ENCODE measurements at places on chromosomes 1 and 21.

DNA sequence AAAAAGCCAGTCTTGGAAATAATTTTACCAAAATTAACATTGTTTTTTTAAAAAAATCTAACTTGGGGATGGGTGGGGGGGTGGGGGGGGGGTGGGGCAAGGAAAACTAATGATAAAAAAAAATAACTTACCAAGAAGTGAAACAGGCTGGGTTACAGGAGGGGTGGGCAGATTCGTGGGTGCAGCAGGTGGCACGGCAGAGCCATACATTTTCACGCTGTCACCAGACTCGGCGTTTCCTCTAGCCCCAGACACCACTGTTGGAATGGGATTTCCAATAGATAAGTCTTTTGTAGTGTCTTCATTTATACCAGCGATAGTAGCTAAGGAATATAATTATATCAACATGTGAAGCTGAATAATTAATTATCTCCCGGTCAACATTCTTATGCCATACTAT is 25.4 kb downstream of the SOD1 start:
- DNase-seq, result no peak

DNA sequence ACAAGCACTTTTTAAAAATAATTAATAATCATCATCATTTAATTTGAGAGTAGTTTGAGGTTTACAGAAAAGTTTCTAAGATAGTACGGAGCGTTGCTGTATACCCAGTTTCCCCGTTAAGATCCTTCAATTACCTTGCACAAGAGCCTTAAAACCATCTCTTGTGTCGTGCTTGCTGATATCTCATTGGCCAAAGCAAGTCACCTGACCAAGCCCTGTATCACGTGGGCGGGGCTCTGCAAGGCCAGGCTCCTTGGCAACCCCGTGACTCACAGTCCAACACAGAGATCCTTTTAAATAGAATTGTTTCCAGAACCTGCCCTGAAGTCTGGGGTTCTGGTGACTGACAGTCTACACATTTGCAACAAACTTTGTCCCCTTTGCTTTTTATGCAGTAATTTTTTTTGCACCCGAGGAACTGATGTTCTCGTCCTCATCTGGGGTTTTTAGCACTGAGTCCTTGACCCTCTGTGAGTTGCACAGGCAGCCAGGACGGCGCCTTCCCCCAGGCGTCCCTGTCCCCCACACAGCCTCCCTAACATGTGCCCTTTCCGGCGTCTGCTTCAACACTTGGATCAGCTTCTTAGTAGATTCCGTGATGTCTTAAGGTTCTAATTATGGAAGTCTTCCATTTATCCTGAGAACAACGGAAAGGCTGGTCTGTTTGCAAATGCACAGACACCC is 183.3 kb upstream of the TMEM51 start:
- DNase-seq, result no peak

DNA sequence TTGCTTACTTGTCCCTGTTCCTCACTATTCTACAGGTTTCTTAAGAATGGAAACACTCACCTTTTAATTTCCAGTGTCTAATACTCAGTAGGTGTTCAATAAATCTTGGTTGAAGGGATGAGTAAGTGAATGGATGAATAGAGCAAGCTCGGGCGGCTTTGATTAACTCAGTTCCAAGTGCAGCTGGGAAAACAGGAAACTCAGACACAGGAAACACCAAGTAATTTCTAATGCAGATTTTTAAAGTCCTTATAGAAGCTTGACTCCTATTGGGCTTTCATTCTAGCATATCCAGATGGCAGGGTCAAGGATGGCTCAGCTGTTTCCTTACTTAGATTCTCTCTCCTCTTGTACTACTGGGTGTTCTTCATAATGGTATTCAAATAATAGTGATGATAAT is 14.0 kb downstream of the CAMK1G start:
- no peak for DNase-seq

GRCh38 chr1:27394925-27395324 is 2.5 kb downstream of the GPR3 start:
- DNase-seq, result no peak

DNA sequence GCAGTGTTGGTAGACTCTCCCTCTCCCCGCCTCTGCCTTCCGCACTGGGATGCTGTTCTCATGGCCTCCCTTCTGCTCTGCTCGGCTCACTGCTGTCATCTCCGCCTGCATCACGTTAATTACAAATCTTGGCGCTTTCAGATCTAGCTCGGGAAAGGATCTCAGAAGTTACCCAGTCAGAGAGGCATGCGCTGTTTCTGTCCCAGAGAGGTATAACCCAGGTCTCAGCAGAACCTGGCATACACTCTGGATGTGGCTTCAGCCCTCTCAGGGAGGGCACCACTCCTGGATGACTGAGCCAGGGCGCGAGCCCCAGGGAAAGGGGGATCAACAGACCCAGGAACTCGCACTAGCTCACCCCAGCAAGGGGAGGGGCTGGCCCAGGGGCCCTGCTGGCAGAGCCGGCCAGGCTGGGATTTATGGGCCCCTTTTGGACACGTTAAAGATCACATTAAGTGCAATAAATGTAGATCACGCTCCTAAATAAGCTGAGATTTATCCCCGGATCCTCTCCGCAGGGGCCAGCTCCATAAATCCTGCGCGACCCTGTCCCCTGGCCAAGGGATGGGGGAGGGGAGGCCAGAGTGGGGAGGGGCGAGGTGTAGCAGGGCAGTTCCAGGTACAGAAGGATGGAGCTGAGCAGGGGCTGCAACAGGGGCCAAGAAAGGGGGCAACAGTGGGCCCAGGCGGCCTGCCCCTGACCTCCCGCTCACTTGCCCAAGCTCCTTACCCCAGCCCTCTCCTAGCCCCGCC is 101.3 kb upstream of the ZBTB40 start:
- DNase-seq, result peak; percentile 76

DNA sequence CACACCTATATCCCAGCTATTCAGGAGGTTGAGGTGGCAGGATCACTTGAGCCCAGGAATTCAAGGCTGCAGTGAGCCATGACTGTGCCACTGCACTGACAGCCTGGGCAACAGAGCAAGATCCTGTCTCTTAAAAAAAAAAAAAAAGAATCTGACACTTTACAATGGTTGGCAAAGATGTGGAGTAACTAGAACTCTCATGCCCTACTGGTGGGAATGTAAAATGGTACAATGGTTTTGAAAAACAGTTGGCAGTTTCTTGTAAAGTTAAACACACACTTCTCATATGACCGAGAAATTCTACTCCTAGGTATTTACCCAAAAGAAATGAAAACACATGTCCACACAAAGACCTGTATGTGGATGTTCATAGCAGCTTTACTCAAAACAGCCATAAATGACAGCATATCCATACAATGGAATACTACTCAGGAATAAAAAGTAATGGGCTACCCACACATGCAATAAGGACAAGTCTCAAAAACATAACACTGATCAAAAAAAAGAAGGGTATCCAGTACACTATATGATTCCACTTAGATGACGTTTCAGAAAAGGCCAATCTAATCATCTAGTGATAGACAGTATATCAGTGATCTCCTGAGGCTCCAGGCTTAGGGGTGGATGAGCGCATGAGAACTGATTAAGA is 58.1 kb downstream of the HLCS start:
- DNase-seq, result no peak

DNA sequence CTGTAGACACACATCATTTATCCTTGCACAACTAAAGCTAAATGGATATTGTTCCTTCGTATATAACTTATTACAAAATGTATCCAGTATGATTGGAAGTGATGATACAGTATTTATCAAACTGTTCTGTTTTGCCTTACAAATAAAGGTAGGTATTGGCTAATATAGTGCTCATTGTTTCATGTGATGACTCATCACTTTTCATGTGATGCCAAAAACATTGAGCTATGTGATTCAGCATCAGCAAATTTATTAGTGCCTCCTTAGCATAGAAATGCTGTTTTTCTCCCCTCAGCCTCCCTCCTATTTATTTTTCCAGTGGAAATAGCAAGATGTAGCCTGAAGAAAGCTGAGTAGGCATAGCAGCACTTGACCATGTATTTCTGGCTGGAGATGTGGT is 228.6 kb upstream of the LYPLAL1 start:
- DNase-seq, result no peak

DNA sequence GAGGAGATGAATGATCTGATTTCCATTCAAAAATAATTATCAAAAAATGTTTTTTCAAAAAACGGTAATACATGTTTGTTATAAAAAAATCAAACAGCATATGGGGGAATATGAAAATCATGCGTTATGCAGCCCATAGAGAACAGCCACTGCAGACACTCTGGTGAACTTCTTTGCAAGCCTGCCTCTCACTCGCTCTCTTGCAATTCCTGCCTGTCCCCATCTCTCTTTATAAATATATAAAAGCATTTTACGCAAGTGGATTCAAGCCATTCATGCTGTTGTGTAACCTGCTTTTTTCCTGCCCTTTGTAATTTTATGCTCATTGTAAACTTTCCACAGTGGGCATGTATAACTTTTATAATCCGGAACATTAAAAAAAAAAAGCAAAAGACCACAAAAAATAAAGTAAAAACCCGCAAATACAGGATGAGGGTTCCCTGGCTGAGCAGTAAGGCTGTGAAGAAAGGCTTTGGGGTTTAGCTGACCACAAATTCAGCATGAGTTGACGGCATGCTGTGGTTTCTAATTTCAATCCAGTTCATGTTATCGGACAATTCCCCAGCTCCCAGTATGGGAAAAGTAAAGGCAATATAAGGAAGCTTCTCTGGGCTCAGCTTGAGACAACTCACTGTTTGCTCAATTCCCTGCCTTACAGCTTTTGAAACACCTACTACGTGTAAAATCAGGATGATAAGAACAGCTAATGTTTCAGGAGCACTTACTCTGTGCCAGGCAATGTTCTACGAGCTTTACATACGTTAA is 52.8 kb upstream of the ZBTB40 start:
- no peak for DNase-seq

- DNase-seq, result no peak
These were observed 8.0 kb downstream of the C1orf35 start for GRCh38 chr1:228095161-228095560.

DNA sequence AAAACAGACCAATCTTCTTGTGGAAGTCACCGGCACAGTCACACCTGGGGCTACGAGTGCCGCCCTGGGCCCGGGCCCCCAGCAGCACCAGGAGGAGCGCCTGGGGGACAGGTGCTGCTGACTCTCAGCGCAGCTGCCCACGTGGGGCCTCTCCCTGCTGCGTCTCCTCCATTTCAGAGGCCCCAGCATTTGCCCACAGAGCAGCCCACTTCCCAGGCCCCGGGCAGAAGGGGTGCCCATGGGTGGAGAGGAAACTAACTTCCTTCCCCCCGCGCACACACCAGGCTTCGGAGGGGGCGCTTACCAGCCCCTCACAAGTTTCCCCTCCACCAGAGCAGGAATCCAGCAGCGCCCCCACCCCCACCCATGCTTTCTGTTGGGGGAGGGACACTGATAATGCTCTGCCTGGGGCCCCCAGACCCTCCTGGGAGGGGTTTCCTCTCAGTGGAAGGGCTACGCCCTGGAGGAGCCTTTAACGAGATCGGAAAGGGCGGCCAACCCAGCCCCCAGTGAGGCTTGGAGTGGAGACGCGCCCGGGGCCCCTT is 440 bp downstream of the TNFRSF25 start:
- no peak for DNase-seq

GRCh38 chr1:23522244-23522982 is 8.6 kb downstream of the E2F2 start:
- DNase-seq, result no peak

- DNase-seq, result no peak
These were observed 77.1 kb downstream of the PAX7 start for GRCh38 chr1:18707696-18708257.

DNA sequence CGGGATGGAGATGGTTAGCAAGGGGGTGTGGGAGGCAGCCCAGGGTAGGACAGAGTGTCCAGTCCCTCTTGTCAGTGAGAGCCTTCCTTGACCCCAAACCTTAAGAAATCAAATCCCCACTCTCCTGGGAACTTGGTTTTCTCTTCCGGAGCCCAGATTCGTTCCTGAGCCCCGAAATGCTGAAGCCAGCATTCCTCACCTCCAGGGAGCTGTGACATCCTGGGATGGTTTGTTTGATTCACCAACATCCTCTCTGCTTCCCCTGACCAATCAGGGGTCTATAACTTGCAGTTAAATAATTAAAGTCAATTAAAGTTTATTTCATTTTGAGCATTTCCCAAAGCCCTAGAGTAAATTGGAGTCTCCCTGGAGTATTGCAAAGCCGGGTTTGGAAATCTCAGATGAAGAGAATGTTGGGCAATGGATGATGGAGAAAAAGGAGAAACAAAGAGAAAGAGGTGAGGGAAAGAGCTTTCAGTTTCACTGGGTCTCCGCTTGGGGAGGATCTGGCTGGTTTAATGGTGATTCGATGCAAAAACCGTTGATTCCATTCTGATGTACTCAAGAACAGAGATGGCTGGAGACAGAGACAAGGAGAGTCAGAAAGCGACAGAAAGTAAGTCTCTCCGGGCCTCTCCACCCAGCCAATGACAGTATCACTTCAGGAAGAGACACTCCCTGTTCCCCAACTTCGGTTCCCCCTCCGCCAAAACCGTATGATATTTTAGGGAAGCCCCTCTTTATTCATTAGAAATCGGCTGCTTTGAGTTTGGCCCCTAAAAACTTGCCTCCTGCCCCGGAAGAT is 12.8 kb upstream of the ALX3 start:
- no peak for DNase-seq

- DNase-seq, result no peak
These were observed 93.3 kb downstream of the PDE9A start for GRCh38 chr21:42746593-42747275.

DNA sequence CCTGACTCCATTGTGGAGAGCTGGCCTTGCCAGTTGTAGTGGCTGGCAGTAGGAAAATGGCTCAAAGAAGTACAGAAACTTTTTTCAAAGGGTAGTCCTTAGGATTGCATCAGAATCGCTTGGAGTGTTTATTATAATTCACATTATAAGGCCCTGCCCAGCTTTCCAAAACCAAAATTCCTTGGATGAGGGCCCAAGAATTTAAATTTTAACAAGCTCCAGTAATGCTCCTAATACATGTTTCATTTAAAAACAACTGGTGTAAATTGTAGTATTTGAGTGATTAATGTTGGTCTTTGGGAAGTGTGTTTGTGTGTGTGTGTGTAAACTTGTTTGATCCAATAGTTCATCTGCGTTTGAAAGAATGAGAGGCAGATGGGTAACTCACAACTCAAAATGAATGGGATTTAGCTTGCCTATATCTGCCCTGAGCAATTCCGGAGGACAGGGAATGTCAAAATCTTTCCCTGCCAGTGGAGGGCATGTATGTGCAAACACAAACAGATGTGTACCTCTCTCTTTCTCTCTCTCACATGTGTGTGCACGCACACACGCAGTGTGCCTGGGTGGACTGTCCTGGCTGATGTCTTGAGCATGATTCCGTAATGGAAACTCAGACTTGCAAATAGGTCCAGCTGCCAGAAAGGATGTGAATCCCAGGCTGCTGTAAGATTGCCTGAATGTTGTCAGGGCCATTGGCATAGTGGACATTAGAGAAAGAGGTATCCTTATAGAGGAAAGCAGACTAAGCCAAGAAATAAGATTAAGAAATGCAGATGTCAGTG is 293.1 kb downstream of the LMX1A start:
- no peak for DNase-seq

GRCh38 chr1:200388791-200389190 is 21.0 kb downstream of the ZNF281 start:
- DNase-seq, result no peak

- no peak for DNase-seq
These were observed 302.0 kb downstream of the SIPA1L2 start for GRCh38 chr1:232327899-232328298.

GRCh38 chr1:117466761-117467160 is 99.5 kb downstream of the MAN1A2 start:
- no peak for DNase-seq

- DNase-seq, result no peak
These were observed 25.0 kb downstream of the SDC3 start for GRCh38 chr1:30883389-30884172.
